Stimulated activated memory B cell treated with anti-CD40 and anti-IgM and Interleukin-4, amounts not matched to agents 10 μg/mL and 1 μg/mL and 100 μg/mL, for 72 hours (primary cell): ENCODE measurements at places on chromosomes 1 and 21.
A peak's percentile ranks its signal among the peaks of the same experiment; 100 is the strongest.

DNA sequence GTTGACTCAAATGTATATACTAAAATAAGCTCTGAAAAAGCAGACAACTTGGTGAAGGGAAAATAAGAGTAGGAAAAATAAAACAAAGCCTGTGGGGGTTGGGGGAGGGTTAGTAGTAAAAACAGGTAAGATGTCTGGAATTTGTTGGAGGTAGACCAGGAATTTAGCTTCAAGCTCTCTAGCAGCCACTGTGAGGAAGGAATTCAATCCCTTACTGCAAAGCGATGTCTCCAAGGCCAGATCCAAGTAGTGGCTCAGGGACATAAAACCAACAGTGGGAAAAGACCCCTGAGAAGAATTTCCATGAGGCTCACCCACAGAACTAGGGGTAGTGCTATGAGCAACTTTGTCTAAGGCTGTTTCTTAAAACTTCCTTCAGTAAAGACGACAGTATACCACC, 7.8 kb downstream of the ANGPTL7 start:
- no peak for ATAC-seq

DNA sequence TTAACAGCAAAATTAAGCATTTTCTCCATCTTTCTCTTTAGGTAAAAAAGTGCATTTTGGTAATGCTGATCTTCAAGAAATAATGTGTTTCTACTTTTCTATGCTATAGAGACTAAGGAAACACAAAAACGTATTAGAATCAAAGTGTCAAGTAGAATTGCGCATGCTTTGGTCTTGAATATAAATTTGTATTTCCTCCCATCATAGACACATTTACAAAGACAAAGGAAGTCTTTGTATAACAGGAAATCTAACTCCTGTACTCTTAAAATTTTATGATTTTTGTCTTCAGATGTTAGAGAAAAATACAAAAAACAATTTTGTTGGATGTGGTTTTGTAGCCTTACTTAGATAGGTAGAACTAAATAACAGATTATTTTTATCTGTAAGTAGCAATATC, 1299.4 kb downstream of the NCAM2 start:
- no peak for ATAC-seq

GRCh38 chr1:97870589-97870988, 50.2 kb downstream of the DPYD start:
- no peak for ATAC-seq

DNA sequence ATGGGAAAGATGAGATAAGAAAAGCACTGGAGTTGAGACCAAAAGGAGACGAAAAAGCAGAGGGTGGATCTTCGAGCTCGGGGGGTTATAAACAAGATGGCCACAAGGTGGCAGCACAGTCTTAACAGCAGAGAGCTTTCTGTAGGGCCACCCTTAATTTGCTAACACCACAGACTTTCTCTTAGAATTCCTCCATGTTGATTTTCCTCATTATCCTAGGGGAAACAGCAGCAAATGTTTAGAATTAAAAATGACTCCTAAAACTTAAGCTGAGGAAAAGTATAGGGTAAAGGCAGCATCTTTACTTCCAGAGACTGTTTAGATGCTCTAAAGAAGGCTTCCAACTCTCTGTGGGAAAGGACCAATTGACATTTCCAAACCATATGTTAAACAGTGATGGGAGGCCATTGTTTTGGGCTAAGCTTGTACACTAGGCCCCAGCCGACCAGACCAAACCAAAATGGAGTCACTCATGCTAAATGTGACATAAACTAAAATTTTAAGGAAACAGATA, 2.5 kb upstream of the APOBEC4 start:
- peak; percentile 70 for ATAC-seq

- no peak for ATAC-seq
These were observed 16.3 kb downstream of the SOX13 start for GRCh38 chr1:204089044-204089751.

DNA sequence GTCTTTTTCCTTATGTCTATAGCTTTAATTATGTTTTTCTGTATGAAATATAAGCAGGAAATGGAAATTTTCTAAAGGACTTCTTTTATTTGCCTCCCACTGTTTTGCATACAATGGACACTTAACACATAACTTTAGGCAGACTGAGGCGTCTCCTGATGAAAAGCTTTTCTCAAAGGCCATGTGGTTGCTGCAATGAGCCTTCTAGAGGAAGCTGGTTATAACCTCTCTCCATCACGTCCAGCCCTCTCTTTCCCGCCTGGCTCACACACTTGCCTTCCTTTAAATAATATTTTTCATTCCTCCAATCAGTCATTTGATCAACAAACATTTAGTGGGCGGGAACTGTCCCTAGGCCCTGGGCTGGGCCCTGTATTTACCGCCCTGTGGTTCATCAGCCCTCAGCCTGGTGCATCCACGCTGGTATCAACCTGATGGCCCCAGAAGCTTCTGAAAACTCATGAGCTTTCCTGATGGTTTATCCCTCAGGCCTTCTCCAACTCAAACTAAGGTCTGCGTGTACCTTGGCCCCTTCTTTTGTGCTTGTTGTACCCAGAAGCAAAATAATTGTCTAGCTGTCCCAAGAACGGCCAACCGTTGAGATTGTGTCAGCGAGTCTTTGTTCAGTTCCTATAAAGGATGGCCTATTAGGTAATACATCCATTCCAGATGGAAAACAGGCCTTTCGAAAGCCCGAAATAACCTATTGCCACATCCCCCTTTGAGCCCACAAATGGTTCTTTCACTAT, 75.3 kb upstream of the LYST start:
- ATAC-seq, result no peak

GRCh38 chr1:184283999-184284398, 102.8 kb upstream of the C1orf21 start:
- no peak for ATAC-seq

DNA sequence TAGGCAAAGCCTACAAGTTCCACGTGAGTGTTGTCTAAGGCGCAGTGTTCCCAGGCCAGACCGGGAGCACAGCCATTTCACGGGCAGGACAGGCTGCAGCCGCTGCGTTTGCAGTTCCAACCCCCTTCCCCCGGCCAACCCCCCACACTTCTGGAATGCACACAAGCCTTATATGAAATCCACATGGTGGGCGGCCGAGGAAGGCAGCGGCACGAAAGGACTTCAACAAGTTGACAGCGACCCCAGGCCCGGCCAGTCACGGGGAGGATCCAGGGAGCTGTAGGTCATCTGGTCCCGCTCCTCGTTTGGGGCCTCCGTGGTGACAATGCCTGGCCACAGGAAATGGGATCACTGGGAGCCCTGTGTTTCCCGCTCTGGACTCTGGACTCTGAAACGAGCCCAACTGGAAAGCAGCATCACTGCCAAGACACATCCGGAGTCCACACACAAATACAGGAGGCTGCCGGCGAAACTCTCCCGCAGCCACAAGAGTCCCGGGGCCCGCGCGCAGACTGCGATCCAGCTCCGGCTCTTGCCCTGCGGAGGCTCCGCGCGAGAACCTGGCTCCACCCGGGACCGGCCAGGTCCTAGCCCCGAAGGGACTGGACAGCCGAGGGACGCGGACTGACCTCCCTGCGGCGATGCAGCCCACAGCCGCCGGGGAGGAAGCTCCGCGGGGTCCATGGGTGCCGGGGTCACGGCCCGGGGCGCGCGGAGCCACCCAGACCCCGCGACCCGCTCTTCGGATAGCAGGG, 794 bp downstream of the NID1 start:
- ATAC-seq, result no peak

GRCh38 chr1:201213926-201214325, 23.3 kb downstream of the IGFN1 start:
- no peak for ATAC-seq

DNA sequence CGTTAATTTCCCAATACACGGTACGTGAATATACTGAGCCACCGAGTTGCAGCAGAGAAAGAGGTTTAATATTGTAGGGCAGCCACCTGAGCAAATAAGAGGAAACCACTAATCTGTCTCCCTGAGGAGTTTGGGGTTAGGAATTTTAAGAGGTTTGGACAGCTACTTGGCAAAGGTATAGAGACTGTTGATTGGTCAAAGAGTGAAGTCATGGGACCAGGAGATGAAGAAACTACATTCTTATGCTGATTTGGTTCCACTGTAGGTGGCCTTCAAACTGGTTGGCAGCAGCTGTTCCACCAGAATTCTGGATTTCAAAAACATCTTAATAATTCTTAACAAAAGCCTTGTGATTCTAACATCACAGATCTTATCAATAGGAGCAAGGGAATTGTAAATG, 485.4 kb upstream of the PRMT6 start:
- no peak for ATAC-seq

DNA sequence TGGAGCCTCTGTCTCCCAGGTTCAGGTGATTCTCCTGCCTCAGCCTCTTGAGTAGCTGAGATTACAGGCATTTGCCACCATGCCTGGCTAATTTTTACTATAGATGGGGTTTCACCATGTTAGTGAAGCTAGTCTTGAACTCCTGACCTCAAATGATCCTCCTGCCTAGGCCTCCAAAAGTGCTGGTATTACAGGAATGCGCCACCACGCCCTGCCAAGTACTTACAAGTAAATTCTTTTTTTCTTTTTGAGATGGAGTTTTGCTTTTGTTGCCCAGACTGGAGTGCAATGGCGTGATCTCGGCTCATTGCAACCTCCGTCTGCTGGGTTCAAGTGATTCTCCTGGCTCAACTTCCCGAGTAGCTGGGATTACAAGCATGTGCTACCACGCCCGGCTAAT, 42.5 kb downstream of the RPRD2 start:
- ATAC-seq, result no peak

- ATAC-seq, result no peak
These were observed 27.7 kb downstream of the DESI2 start for GRCh38 chr1:244680667-244681066.

- peak; percentile 72 for ATAC-seq
These were observed 6.3 kb upstream of the KYAT3 start for GRCh38 chr1:88998716-88999115.

DNA sequence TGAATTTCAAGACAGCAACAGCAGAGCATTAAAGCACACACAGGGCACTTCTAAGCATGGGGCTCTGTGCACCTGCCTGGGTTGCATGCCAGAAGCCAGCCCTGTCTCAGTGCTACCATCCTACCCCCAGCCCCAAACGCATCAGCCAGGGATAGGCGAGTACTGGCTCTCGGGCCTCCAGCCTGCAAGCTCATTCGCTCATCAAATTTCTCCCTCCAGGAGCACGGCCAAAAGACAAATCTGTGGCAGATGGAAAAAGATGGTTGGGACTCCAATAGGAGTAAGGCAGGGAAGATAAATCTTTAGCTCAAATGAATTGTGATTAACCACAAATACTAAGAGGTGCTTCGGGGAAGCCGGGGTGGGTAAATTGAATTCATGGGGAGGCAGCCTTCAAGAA, 189.6 kb downstream of the KAZN start:
- ATAC-seq, result no peak

GRCh38 chr21:32520875-32521735, 64.2 kb downstream of the TCP10L start:
- no peak for ATAC-seq

DNA sequence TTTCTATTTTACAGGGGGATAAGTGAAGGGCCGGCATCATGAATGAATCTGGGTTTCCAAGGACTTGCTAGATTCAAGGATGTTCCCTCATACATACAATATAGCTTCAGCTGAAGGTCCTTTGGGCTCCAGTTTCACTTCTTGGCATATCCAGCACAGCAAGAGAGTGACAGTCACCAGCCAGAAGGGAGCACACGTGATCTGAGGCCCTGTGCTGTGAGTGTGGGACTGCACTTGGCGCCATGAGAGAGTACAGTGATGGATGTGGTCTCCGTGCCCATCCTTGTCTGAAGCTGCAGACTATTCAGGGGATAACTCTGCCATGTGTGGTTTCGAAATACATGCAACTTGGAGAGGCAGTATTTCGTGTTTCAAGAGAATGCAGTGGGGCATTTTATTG, 159.7 kb upstream of the DSCAM start:
- ATAC-seq, result no peak

DNA sequence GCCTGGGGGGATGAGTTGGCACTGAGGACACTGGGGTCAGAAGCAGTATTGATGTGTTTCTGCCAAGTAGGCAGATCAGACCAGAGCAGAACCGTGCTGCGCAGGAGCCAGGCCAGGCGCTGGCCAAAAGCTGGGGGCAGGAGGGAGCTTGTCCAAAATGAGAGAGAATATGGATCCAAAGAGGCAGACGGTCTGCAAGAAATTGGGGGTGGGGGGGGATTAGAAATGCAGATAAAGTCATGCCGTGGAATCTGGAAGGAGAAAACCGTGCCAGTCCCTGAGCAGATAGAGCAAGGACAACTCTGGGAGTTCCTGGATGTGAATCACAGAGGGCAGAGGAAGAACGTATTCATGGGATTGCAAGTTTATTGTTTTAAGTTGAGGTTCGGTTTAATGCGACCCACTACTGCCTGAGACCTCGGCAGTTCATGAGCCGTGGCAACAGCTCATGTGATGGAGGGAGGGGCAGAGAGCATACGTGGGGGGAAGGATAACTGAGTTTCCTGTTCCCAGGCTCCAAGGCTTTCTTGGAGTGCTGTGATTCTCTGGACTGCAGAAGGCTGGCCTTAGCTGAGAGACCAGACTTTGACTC, 224.0 kb downstream of the FGGY start:
- ATAC-seq, result no peak

DNA sequence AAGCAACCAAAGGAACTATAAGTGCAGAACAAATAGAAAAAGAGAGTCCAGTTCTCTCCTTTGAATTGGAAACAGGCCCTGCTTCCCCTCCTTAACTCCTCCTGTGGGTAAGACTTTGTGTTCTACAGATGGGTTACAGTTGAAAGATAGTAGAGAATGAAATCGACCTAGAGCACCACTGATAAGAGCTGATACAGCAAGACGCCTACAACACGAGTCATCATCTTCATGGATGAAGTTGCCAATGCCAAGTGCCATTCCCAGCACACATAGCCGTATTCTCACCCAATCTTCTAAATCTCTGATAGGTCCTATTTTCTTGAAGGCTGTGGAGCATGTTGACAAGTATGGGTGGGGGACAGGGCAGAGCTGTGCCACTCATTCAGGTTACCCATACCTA, 99.8 kb upstream of the CAMK1G start:
- ATAC-seq, result no peak

DNA sequence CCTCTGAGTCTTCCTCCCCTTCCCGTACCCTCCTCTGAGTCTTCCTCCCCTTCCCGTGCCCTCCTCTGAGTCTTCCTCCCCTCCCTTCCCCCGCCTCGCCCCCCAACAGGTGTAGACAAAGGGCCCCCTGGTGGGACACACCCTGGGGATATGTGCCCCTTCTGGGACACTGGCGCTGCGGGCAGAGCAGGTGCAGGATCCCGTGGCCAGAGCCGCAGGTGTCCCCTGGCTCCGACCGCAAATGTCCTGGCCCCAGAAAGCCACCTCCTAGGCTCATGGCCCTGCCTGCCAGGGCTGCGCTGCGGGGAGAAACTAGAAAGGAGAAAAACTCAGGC, 51.5 kb upstream of the ARHGEF16 start:
- ATAC-seq, result no peak

- peak; percentile 97 for ATAC-seq
These were observed 36.1 kb downstream of the CLSTN1 start for GRCh38 chr1:9787702-9788101.

GRCh38 chr1:166057650-166058049, 109.2 kb downstream of the FAM78B start:
- no peak for ATAC-seq

DNA sequence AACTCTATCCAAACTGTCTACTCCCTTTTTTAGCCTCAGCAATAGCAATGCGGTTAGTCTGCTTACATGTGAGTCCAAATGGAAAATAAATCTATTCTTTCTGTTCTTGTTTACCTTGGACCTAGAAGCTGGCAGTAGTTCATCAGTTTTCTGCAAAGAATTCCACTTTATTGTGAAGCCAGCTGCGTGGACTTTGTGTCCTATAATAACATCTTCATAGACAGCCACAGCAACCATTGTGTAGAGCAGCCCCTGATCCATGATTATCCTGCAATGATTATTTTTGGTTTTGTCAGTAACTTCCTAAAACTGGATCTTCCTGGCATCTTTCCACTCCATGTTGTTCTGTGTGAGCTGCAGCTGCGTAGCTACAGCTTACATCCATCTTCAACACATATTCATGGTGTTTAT, 408.7 kb downstream of the NUF2 start:
- no peak for ATAC-seq
